RWPE2 (cell line): ENCODE measurements at places on chromosomes 12 and 14.

- no peak for DNase-seq
Observed at GRCh38 chr14:46717211-46717610, 65.6 kb upstream of the RPL10L start.

GRCh38 chr12:71948390-71948789, 9.7 kb downstream of the TPH2 start:
- no peak for DNase-seq

- no peak for DNase-seq
Observed at GRCh38 chr12:29889737-29890136, 106.0 kb upstream of the TMTC1 start.

- DNase-seq: no peak
Observed at GRCh38 chr14:74312161-74312560, 9.4 kb upstream of the ABCD4 start.

GRCh38 chr14:33120341-33120740, 181.7 kb downstream of the NPAS3 start:
- no peak for DNase-seq

DNA sequence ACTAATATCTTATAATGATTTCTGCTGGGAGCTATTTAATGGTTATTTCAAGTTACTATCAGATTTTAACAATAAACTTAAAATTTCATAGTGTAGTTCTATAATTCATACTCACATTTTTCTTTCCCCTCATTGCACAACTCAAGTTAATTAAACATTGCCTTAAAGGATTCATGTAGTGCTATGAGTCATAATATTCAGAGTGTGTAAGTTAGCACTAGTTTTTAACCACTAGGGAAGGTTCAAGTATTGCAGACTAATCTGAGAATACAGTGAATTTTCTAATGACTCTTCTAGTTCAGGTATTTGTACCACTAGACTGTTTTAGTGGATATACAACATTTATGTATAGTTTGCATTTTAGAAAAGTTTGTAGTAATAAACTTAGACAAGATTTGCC, 49.9 kb downstream of the FOXA1 start:
- no peak for DNase-seq

- DNase-seq: no peak
Observed at GRCh38 chr14:72573725-72574417, 320.0 kb downstream of the DPF3 start.

DNA sequence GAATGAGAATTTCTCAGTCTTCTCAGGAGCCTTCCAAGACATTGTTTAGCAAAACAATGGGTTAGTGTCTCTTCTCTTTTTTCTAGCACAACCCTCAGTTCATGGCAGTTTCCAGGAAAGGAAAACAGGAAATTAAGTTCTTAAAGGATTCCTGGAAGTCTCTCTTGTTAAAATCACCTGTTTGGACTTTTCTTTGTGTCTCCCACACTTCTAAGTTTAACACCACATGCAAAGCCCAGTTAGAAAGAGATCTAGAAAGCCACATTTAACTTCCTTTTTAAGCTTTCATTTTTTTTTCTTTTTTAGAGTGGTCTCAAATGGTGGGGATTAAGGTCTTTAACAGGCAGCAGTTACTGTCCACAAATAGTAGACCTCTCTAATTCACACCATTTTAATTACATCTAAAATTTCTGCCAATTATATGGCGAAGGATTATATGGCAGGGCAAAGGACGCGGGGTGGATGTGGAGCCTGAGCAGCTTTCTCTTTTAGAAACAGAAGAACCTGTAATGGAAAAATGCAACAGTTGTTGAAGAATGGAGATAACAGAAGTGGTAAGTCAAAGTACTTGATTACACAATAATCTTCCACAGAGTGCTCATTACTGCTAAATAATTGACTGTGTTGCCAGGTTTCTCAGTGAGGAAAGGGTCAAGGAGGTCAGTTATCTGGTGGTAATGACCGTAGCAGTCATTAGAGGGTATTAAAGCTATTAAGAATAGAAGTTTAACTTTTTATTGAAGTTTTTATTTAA, 298.6 kb downstream of the AKAP6 start:
- no peak for DNase-seq

- DNase-seq: no peak
Observed at GRCh38 chr12:103848143-103848542, 7.1 kb upstream of the NT5DC3 start.

DNA sequence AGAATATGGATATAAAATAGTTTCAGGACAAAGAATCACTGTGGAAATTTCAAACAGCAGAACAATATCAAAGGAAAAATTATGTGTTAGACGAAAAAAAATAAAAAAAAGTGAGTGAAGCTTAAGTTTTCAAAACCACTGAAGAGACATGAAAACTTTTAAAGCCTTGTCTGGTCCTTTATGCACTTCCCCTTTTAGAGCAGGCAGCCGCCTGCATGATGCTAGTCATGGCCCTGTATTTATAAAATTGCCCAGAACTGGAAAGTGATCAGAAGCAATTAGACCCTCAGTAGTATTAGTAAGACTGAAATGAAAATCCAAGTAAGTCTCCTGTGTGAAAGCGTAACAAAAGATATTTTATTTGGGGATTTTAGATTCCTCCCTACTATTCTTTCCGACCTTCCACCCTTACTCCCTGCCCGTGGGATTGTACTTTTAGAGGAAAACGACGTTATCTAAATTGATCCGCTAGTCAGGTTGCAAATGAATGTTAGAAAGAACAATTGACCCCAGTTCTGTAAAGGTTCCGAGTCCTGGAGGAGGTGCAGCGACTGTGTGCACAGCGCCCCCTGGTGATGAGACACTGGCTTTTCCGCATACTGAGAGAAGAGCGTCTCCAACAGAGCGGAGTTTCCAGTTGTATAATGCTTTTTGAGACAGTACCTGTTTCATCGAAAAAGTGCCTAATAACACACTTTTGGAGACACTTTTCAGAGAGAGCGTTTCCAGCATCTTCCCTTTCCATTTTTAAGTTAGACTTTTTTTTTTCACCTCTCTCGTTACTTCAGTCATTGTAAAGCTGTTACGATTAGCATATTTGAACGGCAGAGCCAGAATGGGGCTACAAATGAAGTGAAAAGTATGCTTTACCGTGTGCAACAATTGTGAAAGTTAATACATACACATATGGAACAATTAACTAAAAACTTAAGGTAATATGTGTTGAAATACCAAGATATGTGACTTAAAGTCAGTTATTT, 12.4 kb downstream of the MGST1 start:
- DNase-seq: no peak

DNA sequence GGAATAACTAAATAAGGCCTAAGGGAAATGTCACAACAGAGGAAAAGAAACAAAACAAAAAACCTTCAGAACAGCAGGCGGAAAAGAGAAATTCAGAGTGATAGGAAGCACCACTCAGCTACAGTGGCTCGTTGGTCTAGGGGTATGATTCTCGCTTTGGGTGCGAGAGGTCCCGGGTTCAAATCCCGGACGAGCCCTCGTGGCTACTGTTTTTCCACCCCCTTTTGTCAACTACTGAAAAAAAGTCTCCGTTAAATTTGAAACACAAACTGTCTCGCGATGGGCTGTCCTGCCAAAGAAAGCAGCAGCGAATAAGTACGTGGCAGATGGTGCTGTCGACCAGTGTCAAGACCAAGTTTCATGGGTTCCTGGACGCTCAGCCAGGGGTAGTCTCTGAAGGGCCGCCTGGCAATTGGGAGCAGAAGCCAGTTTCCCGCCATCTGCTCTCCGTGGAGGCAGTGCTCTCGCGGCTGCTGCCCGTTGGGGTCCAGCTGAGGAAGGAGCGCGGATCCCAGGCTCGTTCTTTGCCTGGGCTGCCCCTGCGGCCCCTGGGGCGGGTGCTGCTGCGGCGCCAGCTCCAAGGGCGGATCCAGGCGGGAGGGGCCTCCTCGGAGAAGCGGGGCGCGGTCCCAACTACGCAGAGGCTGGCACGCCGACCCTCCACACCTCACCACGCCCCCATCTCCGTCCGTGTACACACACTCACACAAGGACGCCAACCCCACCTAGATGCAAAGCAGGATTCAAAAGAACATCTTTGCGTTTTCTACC, at the start of gene RNASE4:
Gene RNASE4 (plus strand): TSS at position 670 of the 771 bp plus-strand sequence. CDS start 14,812 bp downstream, outside the sequence.
- DNase-seq: peak; percentile 94

GRCh38 chr12:93778306-93778705, 101.1 kb downstream of the CRADD start:
- no peak for DNase-seq

- DNase-seq: no peak
Observed at GRCh38 chr12:78004249-78005093, 173.8 kb downstream of the NAV3 start.

GRCh38 chr12:93440043-93440835, 1.5 kb downstream of the UBE2N start:
- DNase-seq: no peak

DNA sequence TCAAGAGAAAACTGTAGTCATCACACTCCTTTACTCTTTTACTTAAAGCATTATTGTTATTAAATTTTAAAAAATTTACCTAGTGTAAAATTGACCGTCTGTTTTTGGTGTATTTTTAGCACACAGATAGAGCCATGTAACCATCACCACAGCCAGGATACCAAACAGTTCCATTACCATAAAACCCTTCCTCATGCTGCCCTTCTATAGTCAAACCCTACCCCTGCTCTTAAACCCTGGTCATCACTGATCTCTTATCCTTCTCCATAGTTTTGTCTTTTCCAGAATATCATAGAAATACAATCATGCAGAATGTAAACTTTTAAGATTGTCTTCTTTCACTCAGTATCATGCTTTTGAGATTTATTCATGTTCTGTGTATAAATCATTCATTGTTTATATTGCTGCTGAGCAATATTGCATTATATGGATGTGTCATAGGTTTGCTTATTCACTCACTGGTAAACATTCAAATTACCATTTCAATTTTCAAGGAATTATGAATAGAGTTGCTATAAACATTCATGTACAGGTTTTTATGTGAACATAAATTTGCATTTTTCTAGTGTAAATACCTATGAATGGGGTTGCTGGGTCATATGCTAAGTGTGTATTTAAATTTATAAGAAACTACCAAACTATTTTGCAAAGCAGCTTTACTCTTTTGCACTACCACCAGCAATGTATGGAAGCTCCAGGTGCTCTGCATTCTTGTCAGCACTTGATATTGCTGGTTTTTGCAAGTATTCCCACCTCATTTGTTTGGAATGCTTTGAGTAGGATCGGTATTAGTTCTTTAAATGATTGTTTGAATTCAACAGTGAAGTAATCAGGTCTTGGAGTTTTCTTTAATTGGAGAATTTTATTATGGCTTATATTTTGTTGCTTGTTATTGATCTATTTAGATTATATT, 125.5 kb downstream of the LMNTD1 start:
- DNase-seq: no peak

DNA sequence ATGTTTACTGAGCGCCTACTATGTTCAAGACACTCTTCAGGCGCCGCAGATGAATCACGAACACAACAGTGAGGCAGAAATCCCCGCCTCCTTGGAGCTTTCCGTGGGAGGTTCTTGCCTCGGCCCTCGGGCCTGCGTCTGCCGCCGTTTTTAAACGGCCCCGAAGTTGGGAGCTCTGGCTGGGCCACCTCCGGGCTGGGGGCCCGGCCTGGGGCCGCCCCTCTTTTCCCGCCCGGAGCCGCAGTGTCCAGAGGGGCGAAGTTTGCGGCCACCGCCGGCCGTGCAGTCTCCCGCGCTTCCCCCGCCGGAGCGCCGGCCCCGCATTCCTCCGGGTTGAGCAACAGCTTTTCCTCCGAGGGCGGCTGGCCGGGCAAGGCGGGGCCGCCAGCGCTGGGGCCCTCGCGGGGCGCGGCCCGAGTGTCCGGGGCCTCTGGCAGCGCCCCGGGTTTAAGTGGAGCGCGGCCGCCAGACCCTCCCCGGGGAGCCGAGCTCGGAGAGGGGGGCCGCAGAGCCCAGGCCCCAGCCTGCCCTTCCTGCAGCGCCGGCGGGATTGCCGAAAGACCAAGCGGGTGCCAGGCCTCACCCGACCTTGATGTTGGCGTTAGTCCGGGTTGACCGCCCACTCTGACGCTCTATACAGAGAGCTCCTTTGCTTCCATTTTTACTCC, 18.7 kb upstream of the CTDSP2 start:
- peak; percentile 78 for DNase-seq

DNA sequence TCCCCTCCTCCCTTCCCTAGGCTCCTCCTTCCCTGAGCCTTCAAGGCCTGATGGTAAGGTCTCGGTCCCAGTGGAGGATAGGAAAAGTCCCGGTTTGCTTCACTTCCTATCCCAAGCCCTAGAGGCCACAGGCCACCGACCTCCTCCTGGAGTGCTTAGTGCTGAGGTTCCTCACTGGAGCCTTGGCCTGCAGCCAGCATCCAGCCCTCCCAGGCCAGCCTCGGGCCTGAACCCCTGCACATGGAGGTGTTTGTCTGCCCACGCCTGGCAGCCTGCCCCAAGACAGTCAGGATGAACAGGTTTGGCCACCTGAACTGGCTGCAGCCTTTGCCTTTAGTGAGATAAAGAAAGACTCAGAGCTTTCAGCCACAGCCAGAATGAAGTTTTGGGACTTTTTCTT, 15.8 kb upstream of the KRT7 start:
- peak; percentile 95 for DNase-seq

DNA sequence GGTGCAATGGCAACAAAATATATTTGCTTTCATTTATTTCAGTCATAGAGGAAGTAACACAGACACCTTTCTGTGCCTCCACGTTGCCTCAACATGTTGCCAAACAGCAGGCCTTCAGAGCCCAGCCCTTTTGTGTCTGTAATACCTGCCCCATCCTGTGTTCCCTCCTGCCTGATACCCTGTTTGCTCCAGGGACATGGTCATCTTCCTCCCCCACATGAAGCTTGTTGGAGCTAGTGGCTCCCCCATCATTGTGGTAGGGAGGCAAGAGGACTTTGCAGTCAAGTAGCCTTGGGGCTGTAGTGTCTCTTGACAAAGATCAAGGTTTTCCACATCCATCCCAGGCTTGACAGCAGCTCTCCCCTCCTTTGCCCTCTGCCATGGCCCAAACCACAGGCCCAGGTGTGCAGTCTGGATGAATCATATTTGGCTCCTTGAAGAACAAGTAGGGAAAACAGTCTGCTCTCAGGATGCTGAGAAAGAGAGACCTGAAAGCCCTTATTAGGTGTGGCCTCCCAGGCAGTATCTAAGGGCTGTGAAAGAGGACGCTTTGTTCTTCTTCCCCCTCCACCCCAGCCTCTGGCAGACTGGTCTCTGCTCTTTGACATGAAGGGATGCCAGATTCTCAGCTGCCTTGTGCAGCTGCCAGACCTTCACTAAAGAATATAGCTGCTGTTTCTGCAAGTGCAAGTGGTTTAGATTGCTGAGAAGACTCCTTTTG, 329.0 kb downstream of the C12orf75 start:
- DNase-seq: peak; percentile 56

GRCh38 chr14:21001218-21001617, 2.1 kb downstream of the SLC39A2 start:
- DNase-seq: no peak

GRCh38 chr14:63564318-63564717, 21.1 kb upstream of the PPP2R5E start:
- no peak for DNase-seq

- DNase-seq: no peak
Observed at GRCh38 chr14:52043690-52044089, 25.2 kb downstream of the NID2 start.

GRCh38 chr12:44618946-44619345, 257.2 kb downstream of the NELL2 start:
- DNase-seq: no peak
